ENCODE measurements at places on chromosomes 6 and 20.

- no peak for DNase-seq
These were observed 140.5 kb upstream of the SYNDIG1 start for GRCh38 chr20:24328901-24329300.

GRCh38 chr6:136166815-136167214 is 83.3 kb downstream of the MTFR2 start:
- DNase-seq = no peak

GRCh38 chr6:64383277-64383676 is 747.7 kb downstream of the PHF3 start:
- DNase-seq = no peak

DNA sequence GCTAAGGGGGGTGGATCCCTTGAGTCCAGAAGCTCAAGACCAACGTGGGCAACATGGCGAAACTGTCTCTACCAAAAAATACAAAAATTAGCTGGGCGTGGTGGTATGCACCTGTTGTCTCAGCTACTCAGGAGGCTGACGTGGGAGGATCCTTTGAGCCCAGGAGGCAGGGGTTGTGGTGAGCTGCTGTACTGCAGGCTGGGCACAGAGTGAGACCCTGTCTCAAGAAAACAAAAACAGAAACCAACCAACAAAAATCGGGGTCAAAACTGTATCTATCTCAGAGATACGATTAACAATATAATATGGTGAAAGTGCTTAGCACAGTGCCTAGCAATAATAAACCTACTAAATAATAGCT is 20.7 kb upstream of the BCAS1 start:
- no peak for DNase-seq

GRCh38 chr6:108465098-108465495 is 95.6 kb upstream of the FOXO3 start:
- DNase-seq = no peak

DNA sequence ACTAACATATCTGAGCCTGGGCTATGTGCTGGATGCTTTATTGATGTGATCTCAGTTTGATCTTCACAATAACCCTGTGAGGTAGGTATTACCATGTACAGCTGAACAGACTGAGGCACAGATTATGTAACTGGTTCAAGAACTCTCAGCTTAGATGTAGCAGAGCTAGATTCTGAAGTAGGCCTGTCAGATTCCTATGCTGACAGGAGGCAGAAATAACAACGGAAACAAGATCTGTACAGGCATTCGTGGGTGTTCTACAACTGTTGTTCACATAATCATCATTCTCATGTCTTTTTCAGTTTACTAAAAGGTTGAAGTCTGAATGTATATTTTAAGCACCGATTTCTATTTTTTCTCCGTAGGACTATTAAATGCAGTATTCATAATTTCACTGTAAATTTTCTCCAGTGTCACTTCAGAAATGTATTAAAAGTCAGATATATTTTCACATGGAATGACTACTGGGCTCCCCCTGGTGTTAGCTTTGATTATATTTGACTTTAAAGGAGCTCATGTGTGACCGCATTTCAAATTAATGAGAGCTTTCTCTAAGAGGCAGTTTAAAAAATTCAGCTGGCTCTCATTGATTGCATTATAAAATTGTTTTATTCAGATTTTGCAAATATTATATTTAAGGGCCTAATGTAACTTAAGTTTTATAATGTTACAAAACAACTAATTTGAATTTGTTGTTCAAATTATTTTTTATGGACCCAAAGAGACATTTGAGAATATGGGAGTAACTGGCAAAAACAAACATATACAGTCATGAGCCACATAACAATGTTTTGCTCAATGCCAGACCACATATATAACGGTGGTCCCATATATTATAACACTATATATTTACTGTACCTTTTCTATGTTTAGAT is 36.4 kb upstream of the SLC17A4 start:
- no peak for DNase-seq

DNA sequence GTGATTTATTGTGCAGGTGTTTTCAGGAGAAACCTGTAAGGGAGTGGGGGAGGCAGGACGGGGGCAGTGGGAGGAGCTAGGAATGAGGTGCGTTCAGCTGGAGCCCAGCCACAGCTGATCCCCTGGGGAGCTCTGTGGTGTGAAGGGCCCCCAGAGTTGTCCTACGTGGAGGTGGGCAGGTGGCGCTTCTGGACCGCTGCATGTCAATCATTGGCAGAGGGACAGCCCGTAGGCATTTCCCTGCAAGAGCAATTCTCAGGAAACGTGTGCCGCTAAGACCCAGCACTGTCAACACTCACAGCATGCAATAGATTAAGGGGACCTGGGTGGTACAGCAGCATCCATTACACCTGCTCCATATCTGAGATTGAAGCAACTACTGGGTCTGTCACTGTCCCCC is 88.0 kb downstream of the PRND start:
- no peak for DNase-seq

Data from RWPE2 (cell line).